ENCODE measurements at places on chromosomes 3 and 15. TPM values are rescaled to one million over a fixed set of nuclear protein-coding genes. Genes with fewer than 3 reads are reported as not detected.
A peak's percentile ranks its signal among the peaks of the same experiment; 100 is the strongest.

DNA sequence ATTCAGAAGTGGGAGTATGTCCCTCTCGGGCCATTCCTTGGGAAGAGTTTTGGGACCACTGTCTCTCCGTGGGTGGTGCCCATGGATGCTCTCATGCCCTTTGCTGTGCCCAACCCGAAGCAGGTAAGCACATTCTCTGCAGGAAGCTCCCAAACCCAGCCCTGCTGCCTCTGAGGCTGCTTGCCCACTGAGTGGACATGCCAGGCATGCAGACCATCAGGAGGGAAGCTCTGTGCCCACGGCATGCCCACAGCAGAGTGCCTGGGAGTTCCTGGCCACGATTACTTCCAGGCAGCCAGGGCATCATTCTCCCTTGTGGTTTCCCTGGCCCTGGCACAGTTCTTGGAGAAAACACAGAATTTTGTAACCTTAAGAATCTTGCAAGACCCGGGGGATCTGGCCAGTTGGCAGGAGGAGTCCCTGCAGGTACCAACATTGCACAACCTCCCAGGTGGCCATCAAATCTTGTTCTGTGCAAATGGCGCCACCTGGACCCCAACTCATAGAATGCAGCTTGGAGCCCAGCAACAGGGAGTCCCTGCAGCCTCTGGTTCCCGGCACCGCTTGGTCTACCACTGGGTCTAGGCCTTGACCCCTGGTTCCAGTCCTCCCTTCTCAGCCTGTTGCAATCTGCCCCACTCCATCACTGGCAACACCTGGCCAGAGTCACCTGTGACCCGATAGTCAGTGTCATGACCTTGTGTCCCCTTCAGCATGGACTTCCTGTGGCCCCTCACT, 20.4 kb downstream of the FAH start:
- no peak for DNase-seq

DNA sequence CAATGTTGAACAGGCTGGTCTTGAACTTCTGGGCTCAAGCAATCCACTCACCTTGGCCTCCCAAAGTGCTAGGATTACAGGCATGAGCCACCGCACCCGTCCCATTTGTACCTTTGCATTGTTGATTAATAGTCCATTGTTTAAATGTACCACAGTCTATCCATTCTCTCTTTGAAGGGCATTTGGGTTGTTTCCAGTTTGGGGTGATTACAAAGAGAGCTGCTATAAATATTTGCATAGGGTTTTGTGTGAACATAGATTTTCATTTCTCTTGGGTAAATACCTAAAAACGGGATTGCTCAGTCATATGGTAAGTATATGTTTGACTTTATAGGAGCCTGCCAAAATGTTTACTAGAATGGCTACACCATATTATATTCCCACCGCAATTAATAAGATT, 13.7 kb upstream of the PTPRG start:
- no peak for DNase-seq

GRCh38 chr3:189398656-189399055, 226.9 kb downstream of the TPRG1 start:
- DNase-seq: no peak

Gene GOLGA6L10
- total RNA-seq: 0.73 TPM

DNA sequence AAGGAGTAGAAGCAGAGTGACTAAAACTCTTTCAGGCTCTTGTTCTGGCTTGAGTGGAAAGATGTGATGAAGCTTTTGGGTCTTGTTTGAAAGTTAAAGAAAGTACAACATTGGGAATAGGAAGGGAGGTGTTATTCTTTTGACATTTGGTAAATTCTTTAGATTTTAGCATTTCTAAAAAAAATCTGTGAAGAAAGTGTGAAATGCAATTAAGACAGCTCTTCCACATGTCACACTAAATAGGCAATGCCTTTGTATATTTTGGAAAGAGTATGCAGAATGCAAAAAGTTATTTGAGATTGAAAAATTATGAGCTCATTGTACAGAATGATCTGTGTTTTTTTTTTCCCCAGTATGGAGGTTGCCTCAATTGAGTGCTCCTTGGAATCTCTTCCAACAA, 532.2 kb upstream of the DPPA4 start:
- no peak for DNase-seq

Gene H1-8
- total RNA-seq: not detected

Gene CLPX
- 35.9 TPM for total RNA-seq

DNA sequence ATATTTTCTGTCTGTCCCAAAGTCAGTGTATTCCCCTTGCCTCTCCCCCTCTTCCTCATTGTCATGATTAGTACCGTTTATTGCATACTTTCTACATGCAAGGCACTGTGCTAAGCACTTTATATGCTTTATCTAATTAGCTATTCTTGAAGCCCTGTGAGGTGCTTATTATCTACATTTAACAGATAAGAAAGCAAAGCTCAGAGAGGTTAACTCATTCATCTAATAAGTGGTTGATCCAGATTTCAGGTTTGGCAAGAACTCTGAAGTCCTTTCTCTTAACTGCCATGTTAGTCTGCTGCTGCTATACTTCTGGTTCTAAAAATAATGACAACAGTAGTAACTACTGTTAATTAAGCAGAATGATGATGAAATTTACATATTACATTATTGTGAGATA, 13.5 kb downstream of the IQGAP1 start:
- no peak for DNase-seq

DNA sequence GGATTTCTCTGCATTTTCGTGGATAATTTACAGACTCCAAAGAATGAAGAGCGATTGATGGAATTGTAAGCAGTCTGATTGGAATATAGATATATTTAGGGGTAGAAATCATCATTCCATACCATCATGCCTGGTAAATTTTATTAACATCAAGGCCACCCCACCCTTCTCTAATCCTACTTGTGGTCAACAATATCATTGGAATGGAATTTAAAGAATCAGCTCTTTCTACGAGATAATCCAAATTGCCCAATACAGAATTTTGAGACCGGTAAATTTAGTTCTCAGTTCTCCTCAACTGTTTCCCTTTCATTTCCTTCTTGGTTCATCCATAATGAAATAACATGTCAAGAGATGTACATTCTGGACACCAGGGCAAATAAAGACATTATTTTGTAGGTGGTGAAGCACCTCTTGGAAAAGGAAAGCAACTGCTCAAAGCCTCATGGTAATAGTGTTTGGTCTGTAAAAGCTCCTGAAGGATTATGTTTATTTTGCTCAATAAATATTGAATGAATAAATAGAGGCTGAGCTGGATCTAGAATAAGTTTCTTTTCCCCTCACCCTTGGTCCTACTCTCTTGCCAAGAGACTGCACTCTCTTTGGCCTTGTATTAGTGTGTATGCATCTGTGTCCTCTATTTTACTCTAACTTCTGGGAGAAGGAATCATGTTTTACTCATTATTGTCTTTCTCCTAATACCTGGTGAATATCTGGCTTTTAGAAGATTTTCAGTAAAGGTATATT, 133.7 kb upstream of the BCL6 start:
- no peak for DNase-seq

Gene PTH1R
- not detected for total RNA-seq

DNA sequence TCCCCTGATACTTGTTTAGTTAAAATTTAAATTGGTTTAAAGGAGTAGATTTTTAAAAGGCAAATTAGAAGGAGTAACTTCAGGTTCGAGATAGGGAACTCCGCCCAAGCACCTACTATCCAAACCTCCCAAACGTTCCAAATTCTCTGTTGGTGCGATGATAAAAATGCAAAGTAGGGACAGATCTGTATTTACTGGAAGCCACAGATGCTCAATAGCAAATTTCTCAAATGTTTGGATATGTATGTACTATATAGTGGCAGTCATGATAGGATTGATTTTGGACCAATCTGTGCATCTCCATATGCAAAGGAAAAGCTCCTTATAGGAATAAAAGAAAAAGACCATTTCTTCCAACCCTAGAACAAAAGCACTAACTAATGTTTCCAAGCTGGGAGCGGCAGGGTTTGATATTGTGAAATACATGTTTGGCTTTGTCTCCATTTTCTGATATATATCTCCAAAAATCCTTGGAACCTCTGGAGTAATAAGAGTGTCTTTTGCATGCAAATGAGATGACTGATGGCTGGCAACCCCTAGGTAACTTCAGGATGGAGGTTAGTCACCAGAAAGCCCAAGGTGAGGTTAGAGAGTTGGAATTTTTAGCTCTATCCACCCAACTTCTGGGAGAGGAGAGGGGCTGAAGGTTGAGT, 15.6 kb downstream of the RTP2 start:
- DNase-seq: no peak

- no peak for DNase-seq
These were observed 39.2 kb downstream of the SNX4 start for GRCh38 chr3:125480656-125481374.

DNA sequence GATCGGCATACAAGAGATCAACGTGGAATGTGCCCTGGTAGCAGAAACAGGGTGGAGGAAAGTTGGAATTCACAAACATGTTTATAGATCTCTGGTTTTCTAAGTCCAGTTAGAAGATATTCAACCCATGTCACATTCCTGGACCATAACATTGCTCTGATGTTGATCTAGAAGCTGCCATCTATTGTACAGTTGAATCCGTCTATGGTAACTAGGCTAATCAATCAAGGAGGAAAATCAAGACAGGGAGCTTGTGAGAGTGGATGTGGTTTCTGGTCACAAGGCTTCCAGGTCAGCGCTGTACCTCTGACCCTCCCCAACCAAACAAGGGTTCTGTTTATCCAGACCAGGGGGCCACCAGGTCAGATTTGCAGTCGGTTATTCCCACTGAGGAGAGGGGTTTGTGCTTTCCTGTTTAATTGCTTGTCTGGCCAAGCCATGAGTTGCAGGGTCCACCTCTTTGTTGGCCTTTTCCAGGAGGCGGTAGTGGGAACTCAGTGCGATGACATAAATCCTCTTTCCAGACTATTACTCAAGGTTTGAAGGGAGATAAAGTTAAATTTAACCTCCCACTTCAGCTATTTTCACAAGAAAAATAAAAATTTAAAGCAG, 130.3 kb downstream of the SLCO3A1 start:
- DNase-seq: no peak

DNA sequence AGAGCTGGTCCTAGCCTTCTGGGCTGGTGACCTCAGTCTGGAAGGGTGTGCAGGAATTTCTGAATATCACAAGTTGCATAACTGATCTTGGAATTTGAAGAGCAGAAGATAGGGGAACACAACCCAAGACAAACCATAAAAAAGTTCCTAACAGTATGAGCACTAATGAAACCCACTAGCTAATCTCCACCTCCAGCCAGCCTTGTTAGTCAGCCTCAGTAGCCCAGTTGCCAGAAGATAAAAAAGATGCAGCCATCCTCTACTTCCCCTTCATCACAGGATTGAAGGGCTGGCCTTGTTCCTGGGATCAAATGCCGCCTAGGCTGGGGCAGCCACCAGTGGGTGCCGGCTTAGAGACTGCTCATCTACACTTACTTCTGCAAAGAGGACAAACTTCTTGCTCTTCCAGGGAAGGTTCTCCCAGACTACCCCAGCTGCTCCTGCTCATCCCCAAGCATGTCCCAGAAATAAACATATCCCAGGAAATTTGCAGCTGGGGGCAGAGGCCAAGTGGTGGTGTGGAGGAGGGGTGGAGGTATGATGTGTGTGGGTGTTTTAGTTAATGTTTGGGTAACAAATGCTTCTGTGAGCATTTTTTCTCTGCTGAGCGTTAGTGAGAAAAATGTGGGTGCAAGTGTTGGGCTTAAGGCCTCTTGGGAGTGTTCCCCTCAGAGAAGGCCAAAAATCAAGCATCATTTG, 9.2 kb upstream of the ITGA11 start:
- no peak for DNase-seq

DNA sequence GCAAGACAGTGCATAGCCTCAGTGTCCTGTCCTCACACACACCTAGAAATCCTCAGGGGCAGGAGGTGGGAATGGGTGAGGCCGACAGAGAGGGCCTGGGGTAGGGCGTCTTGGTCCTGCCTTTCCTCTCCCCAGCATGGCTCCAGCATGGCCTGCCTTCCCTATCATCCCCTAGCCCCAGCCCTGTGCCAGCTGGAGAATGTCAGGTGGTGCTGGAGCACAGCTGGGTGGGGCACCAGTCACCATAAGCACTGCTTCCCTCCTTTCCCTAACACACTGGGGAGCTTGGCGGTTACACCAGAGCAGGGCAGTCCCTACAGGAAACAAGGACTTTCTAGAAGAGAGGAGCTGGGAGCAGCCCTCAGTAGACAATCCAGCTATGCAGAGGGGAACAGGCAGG, 236.8 kb downstream of the KLF13 start:
- no peak for DNase-seq

- no peak for DNase-seq
These were observed 303.1 kb downstream of the RPLP1 start for GRCh38 chr15:69755551-69756310.

GRCh38 chr3:149174901-149175300, 45.5 kb downstream of the HPS3 start:
- DNase-seq: no peak

GRCh38 chr3:152213203-152213602, 55.5 kb upstream of the MBNL1 start:
- DNase-seq: no peak

GRCh38 chr15:85800478-85801123, 5.9 kb upstream of the KLHL25 start:
- no peak for DNase-seq

- peak; percentile 36 for DNase-seq
These were observed 5.6 kb downstream of the PRTG start for GRCh38 chr15:55737373-55737772.

DNA sequence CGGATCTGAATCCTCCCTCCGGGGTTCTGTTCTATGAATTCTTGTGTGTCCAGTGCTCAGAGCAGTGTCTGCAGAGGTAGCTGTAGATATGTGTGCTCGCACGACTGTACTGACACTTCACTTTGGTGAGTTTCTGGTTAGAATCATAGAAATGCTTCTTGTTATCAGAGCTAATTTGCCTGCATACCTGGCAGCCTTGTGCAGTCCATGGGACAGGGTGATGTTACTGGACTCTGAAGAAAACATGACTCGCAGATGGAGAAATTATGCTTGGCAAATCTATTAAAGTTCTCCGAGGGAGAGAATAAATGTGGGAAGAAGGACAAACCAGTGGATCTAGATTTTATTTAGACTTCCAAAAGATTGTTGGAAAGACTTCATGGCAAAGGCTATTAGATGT, 12.2 kb downstream of the CGNL1 start:
- DNase-seq: no peak

DNA sequence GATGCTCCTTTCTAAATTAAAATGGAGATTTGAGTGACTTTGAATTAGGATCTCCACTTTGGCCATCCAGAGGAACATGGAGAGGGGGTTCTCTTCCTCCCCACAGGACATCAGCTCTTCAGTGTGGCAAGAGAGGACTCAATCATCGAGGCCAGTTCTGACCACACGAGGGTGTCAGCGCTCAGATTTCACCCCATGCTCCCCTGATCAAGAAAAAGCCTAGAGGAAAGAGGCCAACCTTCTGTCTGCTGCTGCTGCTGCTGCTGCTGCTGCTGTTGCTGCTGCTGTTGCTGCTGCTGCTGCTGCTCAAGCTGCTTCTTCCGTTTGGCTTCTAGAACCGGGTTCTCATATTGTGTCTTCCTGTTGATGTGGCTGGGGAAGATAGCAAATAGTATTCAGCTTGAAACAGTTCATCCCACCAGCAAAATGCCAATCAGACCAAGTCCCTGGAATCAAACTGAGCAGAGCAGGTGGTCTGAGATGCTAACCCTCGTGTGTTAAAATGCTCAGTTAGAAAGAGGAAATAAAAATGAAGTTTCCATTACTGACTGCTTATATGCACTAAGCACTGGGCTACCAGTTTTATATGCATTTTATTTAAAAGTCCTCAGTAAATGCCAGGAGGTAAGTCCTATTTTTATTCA, 599.0 kb downstream of the MAGI1 start:
- DNase-seq: peak; percentile 10
